ENCODE measurements at places on chromosomes 1 and 21.

DNA sequence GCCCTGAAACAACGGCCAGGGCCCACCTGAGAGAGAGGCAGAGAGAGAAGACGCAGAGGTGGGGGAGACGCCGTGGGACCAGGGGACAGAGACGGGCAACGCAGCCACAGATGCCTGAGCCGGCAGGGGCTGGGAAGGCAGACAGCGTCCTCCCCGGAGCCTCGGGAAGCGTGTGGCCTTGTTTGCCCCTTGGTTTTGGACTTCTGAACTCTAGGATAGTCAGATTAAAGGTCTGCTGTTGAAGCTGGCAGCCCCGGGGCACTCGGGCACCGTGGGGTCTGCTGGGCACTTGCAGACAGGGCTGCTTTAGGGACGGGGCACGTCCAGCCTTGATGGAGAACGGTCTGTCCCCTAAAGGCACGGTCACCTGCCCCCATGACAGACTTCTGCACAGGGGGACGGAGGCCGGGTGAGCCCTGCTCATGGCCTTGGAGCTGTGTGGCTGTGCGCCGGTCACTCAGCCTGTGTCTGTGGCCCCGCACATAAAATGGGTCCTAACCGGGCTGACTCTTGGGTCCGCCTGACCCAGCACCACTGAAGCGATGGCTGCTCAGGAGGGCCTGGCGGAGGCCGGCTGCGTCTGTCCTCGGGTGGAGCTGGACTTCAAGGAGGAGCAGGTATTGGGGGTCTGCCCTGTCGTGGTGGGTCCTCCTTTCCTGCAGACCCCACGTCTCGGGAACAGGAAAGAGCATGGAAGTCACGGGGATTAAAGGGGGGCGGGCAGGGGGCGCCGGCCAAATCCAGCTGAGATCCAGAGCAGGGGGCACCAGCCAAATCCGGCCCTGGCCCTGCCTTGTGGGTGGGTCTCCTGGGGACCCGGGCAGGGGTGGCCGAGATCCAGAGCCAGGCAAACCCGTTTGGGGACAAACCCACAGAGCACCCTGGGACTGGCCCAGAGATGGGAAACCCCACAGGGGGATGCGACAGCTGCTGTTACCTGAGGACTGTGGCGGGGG, 9.6 kb upstream of the RNF223 start:
- DNase-seq = no peak

GRCh38 chr1:32539584-32540571, 651 bp downstream of the ZBTB8A start:
- DNase-seq = peak; percentile 48

DNA sequence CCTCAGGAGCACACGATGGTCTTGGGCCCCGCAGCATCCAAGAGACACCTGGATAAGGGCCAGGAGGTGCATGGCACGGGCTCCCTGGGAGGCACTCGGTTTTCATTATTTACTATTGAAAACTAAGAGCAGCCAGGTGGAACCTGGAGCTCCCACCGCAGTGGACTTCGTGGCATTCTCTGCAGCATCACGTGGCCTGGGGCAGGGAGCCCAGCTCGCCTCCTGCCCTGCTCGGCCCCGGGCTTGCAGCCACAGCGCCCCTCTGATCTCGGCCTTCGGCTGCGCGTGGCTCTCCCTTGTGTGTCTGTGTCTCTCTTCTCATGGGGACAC, 121.6 kb downstream of the SIK1 start:
- DNase-seq = no peak

- no peak for DNase-seq
Measured at GRCh38 chr21:35072557-35072956, 23.5 kb upstream of the RUNX1 start.

DNA sequence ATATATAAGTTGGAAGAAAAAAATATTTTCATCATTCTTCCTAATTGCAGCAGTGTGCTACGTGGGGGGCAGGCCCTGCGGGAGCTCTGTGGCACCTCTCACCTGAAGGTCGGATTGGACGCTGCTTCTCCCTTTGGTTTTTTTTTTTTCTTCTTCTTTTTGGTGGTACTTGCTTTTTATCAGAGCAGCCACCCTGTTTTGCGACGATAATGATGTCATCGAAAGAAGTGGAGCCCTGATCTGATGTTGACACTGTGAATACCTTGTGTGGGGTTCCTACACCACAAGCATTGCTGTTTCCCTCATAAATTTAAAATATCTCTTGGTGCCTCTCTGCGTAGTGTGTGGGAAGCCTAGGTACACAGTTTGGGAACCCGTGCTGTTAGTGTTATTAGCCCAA, 5.5 kb downstream of the TRAPPC10 start:
- no peak for DNase-seq

Data from NCI-H510A treated with DMSO at 0.1 percent for 48 hours (cell line).